ENCODE measurements at places on chromosomes 4 and X.

DNA sequence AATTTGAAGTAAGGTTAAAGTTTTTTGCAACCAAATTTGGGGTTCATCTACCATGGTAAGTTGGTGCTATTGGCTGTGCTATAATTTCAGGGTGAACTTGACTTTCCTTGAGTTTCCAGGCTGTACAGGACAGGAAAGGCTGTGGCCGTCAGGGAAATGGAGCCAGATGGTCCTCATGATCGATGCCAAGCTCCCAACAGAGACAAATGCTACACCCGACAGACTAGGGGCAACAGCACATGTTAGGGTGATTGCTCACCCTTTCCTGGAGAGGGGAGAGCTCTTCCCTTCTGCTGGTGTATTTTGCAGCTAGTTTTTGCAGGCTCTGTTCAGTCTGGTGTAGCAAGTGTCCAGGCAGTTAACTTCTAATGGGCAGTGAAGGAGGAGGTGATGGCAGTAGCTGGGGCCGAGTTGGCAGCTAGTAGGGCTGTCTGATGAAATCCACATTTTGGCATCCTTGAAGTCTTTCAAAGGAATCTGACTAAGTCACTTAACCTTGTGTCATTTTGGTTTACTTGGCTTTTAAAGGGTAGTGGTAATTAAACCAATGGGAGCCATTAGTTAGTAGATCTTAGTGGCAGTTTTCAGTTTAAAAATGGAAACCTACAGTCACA lies 47.8 kb downstream of the GAB1 start:
- no peak for DNase-seq

GRCh38 chrX:103513476-103514108 lies 5.7 kb downstream of the RAB40A start:
- no peak for DNase-seq

GRCh38 chrX:82534086-82534597 lies 973.9 kb upstream of the POU3F4 start:
- DNase-seq = no peak

DNA sequence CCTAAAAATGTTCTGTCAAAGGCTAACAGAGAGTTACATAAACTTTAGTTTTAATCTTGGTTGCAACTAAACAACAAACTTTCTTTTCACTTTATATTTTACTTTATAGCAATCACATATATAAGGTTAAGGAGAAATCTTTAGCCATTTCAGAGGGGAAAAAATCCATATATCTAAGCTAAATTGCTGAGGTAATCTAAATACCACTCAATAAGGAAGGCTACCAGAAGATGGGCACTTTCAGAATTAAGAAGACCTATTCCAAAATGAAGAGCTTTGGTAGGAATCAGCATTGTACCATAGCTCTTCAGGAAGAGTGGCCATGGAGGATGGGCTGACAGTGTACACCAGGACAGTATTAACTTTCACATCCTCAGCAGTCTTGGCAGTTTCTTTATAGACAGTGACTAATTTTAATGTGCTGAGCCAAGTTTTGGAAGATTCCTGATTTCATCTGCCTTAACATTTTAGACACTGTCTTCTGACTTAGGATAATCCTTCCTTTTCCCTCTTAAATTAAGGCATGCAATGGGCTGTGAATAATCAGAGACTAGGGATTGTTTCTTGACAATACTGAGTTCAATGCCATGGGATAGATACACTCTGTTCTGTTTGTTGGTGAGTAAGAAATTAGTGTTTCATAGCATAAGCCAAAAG lies 7.1 kb downstream of the FAT4 start:
- no peak for DNase-seq

GRCh38 chrX:103311399-103311780 lies 600 bp upstream of the BEX2 start:
- DNase-seq = no peak

DNA sequence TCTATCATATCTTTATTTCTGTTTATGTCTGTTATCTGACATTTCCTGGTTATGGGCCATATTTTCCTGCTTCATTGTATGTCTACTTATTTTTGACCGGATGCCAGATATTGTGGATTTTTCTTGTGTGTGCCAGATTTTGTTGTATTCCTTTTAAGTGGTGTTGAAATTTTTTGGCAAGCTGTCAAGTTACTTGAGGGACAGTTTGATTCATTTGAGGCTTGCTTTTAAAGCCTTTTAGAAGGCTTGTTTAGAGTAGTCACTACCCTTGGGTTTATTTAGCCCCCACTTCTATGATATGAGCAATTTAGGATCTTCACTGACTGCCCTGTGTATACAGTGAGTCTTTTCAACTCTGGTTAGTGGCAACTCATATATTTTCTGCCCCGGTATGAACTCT lies 29.2 kb upstream of the NPY2R start:
- no peak for DNase-seq

DNA sequence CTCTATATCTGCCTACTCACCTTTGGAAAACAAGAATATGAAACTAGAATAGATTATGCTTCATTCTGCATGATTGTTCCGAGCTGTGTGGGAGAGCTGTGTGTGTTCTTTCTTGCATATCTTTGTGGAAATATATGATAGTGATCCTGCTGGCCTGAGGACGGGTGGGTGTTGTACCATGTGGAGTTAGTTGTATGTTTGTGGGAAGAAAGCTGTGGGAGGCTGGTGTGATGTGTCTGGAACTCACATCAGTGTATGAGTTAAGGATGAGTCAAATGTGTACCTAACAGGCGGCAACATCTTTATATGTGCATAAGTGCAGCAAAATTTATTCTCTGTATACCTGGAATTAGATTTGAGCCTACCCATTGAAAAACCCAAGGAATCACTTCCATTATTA lies 208.1 kb upstream of the ADGRL3 start:
- no peak for DNase-seq

- no peak for DNase-seq
These were observed 803.0 kb downstream of the DMD start for GRCh38 chrX:32408389-32408788.

DNA sequence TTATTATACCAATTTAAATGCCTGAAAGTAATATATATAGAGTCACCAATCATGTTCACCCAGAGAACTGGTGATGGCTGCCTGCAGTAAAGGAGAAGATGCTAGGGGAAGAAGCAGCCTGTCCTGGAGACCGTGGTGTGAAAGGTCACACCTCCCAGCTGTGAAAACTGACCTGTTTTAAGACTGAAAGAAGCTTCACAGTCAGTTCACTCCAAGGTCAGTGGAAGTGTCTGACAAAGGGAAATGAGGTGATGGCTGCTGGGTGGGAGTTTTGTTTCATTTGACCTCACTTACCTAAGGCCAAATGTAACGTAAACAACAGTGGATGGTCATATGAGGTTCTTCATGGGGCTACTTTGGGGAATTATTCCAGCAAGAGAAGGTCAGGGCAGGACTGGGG lies 352.1 kb upstream of the GATB start:
- DNase-seq = no peak
